Activated CD4-positive, alpha-beta T cell treated with anti-CD3 and anti-CD28 coated beads for 4 hours (primary cell): ENCODE measurements at places on chromosomes 5 and 9.

- no peak for DNase-seq
Observed at GRCh38 chr9:8679371-8679822, 879.8 kb upstream of the DMAC1 start.

GRCh38 chr5:146337928-146338327, 711 bp upstream of the POU4F3 start:
- no peak for DNase-seq

GRCh38 chr9:96136992-96137670, 164.8 kb downstream of the HSD17B3 start:
- DNase-seq = no peak

DNA sequence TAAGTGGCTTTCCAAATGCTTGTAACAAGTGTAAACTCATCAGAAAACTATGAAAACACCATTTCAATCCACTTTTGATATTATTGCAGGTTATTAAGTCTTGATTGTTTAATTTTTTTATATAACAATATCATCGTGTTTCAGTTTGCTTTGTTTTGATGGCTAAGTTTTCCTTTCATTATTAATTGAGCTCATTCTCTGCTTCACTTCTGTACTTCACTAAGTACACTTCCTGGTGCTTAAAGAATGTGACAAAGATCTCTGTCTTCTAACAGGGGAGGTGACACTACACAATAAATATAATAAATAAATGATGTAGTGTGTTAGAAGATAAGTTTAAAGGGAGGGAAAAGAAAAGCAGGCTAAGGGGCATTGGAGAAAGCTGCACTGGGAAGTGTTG, 13.0 kb upstream of the RAD23B start:
- no peak for DNase-seq

- DNase-seq = no peak
Observed at GRCh38 chr5:36305571-36306326, 4.0 kb upstream of the RANBP3L start.

DNA sequence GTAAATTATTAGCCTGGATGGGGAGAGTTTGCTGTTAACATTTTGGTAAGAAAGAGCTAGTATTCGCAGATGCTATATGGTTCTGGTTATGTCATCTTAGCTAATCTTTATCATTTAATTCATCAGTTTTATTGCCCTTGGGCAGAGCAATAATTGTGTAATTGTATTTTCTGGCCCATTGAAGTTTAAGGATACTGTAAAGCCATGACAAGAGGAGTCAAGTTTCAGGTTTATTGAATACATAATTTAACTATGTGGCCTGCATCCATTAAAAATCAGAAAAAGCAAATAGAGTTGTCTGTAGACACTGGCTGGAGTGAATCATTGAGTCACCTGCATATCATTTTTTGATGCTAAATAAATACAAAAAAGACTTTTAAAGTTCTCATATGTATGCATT, 255.8 kb downstream of the PRELID2 start:
- DNase-seq = no peak

DNA sequence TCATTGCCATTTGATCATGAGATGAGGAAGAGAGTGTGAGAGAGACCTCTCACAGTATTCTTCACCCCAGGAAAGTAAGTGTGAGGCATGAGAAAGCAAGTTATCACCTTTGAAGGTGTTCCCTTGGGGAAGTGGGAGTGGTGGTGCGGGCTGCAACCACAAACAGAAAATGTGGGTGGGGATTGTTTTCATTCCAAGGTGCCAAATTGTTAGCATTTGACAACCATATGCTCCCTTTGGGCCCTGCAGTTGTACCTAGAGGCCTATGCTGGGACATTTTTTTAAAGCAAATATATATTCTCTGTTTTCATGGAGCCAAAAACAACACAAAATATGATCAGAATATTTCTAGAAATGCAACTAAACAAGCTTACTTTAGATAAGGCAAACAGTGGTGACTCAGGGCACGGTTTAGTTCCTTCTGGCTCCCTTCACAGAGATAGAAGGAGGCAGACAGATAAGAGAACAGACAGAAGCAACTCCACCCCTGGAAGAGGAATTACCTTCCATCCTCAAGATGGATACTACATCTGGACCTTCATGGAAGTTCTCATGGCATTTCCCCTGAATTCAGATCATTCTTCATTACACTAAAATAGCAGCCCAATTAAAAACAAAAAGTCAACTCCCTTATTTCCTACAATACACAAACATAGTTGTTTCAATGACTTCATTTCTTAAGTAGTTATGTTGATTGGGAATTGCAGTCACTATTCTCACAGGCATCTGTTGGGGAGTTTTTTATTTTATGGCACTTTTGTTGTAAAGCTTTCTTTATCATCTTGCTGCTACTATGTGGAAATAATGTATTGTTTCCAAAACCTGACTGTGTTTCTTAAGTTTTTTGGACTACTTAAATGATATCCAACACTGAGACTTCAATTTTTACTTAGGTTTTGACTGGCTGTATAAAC, 416.6 kb downstream of the PLK2 start:
- no peak for DNase-seq

- DNase-seq = no peak
Observed at GRCh38 chr5:138471052-138471361, 5.7 kb downstream of the EGR1 start.

- DNase-seq = no peak
Observed at GRCh38 chr5:65647941-65648340, 23.1 kb downstream of the SHLD3 start.
